WTC11 (cell line): ENCODE measurements at places on chromosomes 2 and 18.

DNA sequence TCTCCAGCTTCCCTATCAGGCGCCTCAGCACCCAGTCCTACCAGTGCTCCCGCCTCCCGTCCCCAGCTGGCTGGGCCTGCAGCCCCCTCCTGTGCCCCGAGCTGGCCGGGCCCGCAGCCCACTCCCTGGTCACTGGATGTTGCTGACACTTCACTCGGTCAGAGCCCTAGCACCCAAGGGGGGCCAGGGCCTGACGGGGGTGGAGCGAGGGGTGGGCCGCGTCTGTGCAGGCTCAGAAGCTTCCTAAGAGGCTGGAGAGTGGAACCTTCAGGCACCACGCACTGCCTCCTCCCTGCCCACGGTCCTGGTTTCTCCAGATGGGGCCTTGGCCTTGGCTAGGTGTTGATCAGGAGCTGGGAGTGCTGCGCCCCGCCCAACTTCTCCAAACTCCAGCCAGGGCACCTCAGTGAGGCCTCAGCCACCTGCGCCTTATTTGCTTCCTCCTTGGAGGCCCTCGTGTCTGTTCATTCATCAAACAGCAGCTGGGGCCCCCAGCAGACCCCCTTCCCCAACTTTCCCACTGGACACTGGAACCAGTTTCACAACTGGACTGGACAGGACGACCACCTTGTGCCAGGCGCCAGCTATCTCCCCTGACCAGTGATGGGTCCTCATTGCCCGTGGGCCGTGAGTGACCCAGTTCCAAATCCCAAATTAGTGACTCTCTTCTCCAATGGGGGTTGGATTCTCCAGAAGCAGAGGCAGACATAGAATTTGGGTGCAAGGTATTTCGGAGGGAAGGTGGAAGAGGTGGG, 16.7 kb downstream of the CAPN10 start:
- DNase-seq: no peak
- no peaks in the 10 kb centered on the region; the same call in 1 of the 2 replicates for H3K27me3 ChIP-seq
- no peak overlapping the region for H3K4me3 ChIP-seq
- no peaks in the 10 kb centered on the region for H3K36me3 ChIP-seq

- H3K4me1 ChIP-seq: peaks cover 5% of the 10 kb centered on the region
- H3K27ac ChIP-seq: no peak overlapping the region
- DNase-seq: no peak
- no peak overlapping the region for H3K4me3 ChIP-seq
- H3K36me3 ChIP-seq: no peaks in the 10 kb centered on the region
Observed at GRCh38 chr2:181485638-181485946, 28.4 kb downstream of the ITGA4 start.

GRCh38 chr2:32678825-32679224, 51.0 kb downstream of the TTC27 start:
- H3K4me3 ChIP-seq: no peak overlapping the region
- H3K36me3 ChIP-seq: no peaks in the 10 kb centered on the region
- H3K27me3 ChIP-seq: no peaks in the 10 kb centered on the region
- no peak overlapping the region for H3K27ac ChIP-seq
- H3K4me1 ChIP-seq: no peaks in the 10 kb centered on the region
- no peak for DNase-seq

- H3K4me1 ChIP-seq: peaks cover under 1% of the 10 kb centered on the region
Observed at GRCh38 chr2:199315299-199316179, 142.2 kb downstream of the SATB2 start.

DNA sequence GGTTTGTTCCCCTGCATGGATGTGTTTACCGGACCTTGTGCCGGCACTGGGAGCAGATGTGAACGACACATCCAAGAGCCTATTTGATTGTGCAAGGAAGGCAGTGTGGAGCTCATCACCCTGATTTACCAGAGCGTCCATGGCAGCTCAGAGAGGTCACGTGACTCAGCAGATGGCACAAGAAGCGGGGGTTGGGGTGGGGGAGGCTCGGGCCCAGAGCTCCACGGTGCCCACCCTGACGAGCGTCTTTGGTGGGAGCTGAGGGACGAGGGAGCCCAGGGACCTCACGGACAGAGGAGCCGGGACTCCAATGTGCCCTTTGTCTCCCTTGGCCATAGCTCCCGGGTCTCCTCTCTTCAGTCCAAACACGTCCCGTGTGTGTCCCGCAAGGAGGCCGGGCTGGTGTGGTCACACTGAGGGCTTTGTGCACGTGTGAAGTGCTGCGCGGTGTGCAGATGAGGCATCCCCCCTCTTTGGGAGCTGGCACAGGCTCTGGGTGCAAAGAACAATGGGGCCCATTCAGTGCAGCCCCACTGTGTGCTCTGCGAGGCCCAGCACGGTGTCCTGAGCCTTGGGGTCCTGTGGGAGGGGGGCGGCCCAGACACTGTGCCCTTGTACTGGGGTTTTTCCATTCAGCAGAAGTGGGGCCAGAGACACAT, 15.5 kb downstream of the KCNIP3 start:
- no peak overlapping the region for H3K27ac ChIP-seq
- DNase-seq: no peak
- H3K4me3 ChIP-seq: no peak overlapping the region
- peaks cover 3% of the 10 kb centered on the region for H3K4me1 ChIP-seq

GRCh38 chr2:236976266-236977062, 109.2 kb upstream of the COPS8 start:
- H3K27me3 ChIP-seq: no peaks in the 10 kb centered on the region
- no peak for DNase-seq
- no peak overlapping the region for H3K27ac ChIP-seq
- H3K4me1 ChIP-seq: peaks cover 47% of the 10 kb centered on the region
- no peaks in the 10 kb centered on the region for H3K36me3 ChIP-seq
- H3K4me3 ChIP-seq: no peak overlapping the region

DNA sequence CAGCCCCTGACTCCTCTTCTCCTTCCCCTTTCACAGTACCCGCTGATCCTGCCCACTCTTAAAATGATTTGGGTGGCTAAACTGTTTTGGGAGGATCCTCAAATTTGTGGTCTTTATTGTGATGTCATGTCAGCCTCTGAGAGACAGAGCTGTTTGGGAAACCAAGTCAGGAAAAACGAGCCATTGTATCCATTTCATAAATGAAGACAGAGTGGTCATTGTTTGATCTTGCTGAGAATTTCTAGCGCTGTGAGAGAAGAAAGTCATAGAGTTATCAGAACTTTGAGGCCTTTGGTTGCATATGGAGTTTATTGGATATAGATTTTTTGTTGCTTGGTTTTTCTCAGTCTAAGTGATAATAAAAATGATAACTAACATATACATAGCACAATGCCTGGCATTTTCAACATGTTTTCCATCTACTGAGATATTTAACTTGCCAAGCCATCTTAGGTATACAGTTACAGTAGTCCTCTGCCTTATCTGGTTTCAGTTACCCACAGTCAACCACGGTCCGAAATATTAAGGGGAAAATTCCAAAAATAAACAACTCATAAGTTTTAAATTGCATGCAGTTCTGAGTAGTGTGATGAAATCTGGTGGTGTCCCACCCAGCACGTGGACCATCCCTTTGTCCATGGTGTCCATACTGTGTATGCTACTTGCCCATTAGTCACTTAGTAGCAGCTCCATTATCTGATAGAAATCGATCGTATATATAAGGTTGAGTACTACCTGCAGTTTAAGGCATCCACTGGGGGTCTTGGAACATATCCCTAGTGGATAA, 105.0 kb upstream of the RASGRP3 start:
- H3K27ac ChIP-seq: no peak overlapping the region
- no peaks in the 10 kb centered on the region for H3K36me3 ChIP-seq

GRCh38 chr2:189584686-189585085, 4.1 kb upstream of the SLC40A1 start:
- no peaks in the 10 kb centered on the region for H3K36me3 ChIP-seq
- no peak overlapping the region for H3K4me3 ChIP-seq
- H3K27ac ChIP-seq: no peak overlapping the region
- H3K27me3 ChIP-seq: peaks cover 68% of the 10 kb centered on the region

GRCh38 chr2:20582600-20583221, 68.2 kb downstream of the HS1BP3 start:
- H3K27ac ChIP-seq: no peak overlapping the region
- H3K27me3 ChIP-seq: peaks cover 3% of the 10 kb centered on the region
- H3K36me3 ChIP-seq: no peaks in the 10 kb centered on the region
- no peak for DNase-seq

DNA sequence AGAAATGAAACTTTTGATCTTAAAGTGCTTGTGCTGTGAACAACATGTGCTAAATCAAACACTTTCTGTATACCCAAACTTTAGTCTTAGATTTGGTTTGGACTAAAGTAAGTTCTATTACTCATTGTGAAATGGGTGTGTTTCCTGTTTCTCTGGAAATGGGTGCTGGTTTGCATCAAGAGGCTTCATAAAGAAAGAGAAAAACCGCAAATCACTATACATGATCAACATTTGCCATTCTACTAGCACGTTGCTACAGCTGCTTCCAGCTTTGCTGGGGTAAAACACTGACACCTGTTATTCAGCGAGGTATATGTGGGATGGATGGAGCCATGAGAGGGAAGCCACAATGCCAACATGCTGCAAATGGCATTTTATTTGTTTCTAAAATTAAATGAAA, 547.0 kb upstream of the ACVR2A start:
- H3K4me3 ChIP-seq: no peak overlapping the region
- no peaks in the 10 kb centered on the region for H3K27me3 ChIP-seq
- H3K4me1 ChIP-seq: no peaks in the 10 kb centered on the region
- H3K36me3 ChIP-seq: no peaks in the 10 kb centered on the region
- no peak for DNase-seq

DNA sequence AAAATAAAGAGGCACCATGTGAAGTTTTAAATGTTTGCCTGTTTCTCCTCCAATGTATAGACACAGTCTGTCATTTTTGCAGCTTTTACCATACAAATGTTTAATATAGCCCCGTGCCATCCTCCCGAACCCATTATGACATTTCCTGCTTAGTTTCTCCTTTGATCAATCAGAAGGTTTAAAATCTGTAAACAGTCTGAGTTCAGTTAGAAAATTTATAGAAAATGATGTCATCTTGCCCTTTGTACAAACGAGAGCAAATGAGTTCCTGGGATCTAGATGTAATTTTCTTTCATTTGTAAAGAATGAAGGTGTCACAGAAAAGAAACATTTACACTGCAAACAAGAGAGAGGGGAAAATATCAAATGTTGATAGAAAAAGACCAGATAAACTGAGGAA, 62.7 kb upstream of the NFU1 start:
- H3K4me3 ChIP-seq: no peak overlapping the region
- H3K36me3 ChIP-seq: peaks cover under 1% of the 10 kb centered on the region; the same call in 1 of the 2 replicates
- no peak for DNase-seq
- peaks cover 20% of the 10 kb centered on the region for H3K4me1 ChIP-seq
- no peaks in the 10 kb centered on the region for H3K27me3 ChIP-seq
